ENCODE measurements at places on chromosomes 5 and 9.
A peak's percentile ranks its signal among the peaks of the same experiment; 100 is the strongest.

DNA sequence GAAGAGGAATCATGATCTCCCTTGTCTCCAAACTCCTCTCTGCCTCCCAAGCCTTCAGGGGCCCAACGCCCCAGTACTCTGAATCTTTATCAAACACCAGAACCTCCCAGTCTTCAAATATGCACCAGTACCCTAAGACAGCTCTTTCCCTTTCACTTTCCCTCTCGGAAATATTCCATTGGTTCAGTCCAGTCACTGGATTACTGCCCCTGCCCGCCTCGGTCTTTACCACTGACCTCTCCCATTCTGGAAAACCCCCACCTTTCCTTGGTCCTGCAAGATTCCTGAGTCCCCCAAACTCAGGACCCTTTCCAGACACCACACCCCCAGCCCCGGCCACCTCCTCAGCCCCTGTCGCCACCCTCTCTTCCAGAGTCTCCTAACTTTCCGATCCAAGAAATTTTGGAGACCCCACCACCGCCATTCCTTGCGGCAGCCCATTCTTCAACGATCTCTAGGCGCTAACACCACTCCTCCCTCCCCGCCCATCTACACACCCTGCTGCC lies 674 bp downstream of the C5orf15 start:
- peak; percentile 57 for DNase-seq

- DNase-seq: no peak
Observed at GRCh38 chr5:122471031-122471751, 159.2 kb downstream of the SNCAIP start.

DNA sequence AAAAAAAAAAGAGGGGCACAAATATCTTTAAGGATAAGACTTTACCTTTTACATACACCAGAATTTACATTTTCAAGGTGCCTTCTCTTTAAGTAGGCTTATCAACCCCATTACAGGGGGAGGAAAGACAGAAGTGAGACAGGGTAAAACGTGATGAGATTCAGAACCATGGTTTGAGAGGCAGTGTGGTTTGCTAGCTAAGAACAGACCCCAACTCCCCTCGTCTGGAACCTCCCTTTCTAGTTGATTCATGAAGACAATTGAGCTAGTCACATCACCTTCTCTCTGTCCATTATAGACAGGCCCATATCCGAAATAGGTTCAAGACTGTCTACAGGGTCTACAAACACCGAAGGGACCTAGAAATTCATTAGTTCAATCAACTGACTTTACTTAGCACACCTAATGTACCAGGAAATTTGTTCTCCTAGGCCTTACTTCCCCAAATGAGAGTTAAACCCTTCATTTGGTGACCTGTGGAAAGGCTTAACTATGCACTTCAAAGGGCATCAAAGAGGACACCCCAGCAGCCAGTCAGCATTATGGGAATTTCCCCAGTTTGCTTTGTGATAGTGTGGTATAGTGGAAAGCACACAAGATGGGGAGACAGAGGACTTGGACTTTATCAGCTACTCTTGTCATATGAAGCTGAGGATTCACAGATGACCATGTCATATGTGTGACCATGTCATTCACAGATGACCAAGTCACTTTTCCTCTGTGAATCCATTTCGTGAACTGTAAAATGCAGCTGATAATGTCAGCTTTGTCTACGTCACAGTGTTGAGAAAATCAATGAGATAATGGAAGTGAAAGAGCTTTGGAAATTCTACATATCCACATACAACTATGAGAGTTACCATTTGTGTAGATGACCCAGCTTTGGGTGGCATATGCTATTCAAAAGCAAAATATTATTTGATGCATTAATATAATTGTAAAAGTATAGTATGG lies 40.2 kb upstream of the CYFIP2 start:
- no peak for DNase-seq

DNA sequence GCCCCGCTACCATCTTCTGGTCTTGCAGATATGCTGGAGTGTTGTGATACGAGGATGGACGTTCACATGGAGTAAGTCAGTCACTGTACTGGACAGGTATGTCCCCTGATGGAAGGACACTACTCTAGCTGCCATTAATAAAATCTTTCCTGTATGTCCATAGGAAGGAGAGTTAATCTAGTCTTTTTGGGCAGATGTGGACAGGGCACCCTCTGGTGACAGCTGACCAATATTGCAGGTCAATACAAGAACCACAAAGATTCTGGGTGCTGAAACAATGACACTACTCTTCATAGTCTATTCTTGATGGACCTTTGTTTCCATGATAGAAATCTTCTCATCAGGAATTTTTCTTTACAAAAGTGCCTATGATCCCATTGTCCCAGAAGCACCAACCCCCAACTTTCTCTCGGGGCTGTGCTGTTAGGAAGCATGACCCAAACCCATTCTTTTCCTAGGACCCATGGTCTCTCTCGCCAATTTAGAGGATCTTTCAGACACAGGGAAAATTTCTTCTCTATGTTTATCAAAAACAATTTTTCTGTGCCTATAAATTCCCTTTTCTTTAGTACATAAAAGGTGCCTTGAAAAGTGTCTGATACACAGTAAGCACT lies 376.9 kb downstream of the DTWD2 start:
- DNase-seq: peak; percentile 25

- DNase-seq: peak; percentile 72
Observed at GRCh38 chr5:42547141-42547540, 123.9 kb downstream of the GHR start.

- DNase-seq: no peak
Observed at GRCh38 chr9:123368536-123369153, 12.6 kb downstream of the CRB2 start.

DNA sequence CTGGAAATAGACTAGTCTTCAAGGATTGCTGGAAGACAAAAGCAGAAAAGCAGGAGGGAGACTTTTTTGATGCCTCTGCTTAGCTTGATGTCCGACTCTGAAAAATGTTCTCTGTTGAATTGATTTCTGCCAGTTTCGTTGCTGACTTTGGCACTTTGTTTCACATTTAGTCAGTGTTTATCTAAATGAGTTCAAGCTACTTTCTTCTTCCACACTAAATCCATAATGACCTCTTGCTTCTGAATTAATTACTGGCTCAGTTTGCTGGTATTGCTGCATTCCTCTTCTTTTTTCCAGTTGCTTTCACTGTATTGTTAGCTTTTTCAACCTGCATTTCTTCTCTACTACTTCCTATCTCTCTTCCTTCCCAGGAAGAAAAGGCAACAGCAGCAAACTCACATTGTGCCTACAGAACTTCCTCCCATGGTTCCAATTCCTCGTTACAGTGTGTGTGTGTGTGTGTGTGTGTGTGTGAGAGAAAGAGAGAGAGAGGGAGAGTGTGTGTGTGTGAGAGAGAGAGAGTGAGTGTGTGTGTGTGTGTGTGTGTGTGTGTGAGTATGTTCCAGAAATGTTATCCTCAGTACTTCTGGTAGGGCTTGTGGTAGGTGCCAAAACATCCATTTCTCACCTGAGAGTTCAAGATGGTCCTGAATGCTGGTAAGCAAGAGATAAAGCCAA lies 234.8 kb downstream of the CSNK1G3 start:
- DNase-seq: no peak

DNA sequence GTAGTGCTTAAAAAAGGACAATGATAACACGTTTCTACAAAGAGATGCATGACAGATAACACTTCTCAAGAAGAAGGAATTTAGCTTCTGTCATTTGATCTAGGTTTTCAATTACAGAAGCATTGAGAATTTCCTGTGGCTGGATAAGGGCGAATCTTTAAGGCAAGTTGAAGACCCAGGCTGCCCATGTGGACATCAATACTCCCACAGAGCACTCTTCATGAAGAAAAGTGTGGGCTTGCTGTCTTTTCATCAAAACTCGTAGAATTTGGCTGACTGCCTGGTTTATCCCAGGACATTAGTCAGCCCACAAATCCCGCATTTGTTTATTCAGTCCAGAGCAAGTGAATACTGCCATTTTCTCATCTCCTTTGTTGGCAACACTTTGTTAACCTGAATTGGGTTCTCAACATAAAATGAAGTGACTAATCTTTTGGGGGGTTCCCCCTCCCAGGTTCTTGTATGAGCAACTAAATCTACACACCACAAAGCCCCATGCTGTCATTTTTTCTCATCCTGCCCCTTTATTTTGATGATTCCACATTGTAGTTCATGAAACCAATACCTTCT lies 43.4 kb upstream of the CDKN2B start:
- peak; percentile 100 for DNase-seq

- no peak for DNase-seq
Observed at GRCh38 chr5:105767267-105767666, 1903.5 kb downstream of the EFNA5 start.

- DNase-seq: no peak
Observed at GRCh38 chr9:134589748-134590147, 51.9 kb upstream of the COL5A1 start.

GRCh38 chr5:154899151-154899816 lies 38.7 kb downstream of the GEMIN5 start:
- DNase-seq: no peak

- no peak for DNase-seq
Observed at GRCh38 chr9:110900917-110901316, 137.4 kb downstream of the LPAR1 start.

DNA sequence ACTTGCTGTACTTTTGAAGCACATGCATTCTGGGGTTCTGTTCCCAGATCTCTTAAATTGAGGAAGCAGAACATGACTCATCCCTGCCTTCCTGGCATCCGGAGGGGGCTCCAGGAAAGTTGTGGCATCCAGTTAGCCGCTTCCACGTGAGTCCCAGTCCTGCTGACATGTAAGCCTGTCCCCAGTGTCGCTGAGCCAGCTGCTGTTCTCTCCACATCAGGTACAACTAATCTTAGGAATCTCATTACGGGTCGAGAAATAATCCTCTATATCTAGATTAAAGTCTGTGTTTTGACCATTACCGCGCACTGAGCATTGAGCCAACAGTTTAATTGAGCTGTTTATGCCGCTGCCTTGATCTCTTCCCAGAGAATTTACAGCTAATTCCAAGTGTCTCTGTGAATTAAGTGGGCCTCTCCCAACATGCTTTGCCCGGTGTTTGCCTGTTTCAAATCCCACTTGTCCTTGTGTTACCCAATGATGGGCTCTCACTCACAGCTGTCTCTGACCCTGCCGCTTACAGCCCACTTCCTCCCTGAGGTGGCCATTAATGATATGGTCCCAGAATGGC lies 10.5 kb upstream of the SHB start:
- DNase-seq: no peak

DNA sequence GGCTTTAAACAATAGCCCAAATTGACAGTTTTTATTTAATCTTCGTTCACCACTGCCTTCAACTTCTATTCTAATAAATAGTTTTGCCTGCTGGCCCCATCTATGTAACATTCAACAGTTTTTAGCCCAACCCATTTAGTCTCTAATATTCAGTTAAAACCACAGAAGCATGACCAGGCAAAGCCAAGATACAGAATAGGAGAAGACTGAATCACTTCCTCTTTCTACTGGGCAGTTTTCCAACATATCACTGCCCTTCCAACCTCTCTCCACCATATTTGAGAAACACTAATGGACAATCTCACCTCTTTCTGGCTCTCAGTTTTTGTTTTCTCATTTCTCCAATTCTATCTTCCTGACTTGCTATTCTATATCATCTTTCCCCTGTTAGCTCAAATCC lies 352.9 kb downstream of the DNAH5 start:
- DNase-seq: peak; percentile 91

GRCh38 chr9:38285236-38285635 lies 107.3 kb upstream of the ALDH1B1 start:
- no peak for DNase-seq

DNA sequence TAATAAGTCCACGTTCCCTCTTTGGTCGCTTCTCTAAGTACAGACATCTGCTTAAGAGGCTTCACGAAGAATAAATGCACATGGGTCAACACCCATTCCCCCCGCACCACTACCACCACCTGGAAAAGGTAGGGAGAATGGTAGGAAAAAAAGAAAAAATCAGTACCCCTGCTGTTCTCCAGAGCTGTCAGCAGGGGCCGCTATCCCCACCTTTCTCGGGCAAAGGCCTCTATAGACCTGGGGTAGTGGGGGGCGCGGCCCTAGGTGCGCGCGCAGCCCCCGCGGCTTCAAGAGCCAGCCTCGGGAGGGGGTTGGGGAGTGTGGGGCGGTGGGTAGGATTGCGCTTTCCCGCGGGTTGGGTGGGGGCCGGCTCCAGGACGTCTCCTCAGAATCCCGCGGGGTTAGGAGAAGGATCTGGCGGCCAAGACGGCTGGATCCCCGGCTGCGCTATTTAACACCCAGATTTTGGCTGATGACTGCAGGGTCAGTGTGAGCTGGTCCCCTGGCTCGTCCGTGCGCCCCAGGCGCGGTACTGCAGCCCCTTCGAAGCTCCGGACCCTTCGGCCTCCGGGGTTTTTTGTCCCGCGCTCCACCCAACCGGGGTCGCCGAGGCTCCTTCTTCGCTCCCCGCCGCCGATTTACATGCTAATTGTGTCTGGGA lies 1.6 kb upstream of the SEMA6A start:
- peak; percentile 58 for DNase-seq

DNA sequence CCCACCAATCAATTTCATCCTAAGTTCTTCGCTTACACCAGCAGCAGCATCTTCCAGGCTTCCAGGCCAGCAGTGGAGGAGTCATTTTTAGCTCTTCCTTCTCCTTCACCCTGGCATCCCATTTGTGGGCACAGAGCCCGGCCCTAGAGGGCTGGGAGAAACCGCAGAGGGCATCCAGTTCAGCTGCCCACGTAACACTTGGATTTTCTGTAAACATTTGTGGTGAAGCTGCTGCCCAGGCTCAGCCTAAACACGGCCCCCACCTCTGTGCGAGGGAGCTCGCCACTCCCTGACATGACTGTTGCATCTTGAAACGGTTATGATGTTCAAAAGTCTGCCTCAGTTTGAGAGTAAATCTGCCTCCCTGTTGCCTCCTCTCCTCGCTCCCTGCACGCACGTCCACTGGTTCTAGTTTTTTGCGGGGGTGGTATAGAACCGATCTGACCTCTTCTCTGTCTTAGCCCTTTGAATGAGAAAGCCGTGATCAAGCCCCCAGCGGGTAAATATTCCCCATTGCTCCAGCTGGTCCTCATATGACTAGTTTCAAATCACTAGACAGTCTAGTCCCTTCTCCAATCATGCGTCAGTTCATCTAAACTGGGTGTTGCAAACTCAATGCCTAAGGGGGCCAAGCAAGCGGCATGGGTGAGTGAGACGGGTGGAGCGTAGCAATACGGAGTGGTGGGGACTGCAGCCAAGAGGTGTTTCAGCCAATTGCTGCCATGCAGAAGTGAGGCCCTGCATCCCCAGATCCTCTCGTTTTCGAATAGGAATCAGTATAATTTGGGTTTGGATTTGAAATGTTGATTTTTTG lies 34.9 kb upstream of the N4BP3 start:
- peak; percentile 94 for DNase-seq

GRCh38 chr5:180611140-180611850 lies 20.0 kb upstream of the SCGB3A1 start:
- DNase-seq: no peak

- DNase-seq: peak; percentile 45
Observed at GRCh38 chr9:110623462-110624025, 44.0 kb upstream of the SVEP1 start.

DNA sequence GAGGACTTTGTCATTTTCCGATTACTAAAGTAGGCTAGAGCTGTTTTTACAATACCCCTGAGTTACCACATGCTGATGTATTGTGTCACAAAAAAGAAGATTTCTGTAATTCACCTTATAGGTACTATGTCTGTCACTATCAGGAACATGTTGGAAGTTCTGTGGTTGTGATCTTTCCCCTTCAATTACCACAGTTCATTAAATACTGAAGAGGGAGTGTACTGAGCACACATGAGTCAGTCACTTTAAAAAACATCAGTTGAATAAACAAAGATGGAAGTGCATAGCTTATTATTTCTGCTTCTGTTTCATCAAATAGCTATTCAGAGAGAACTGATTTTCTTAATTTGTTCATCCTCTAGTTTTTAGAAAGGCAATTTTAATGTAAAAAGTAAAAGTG lies 31.7 kb downstream of the AP3S1 start:
- peak; percentile 77 for DNase-seq

All from mammary epithelial cell (primary cell).